ENCODE measurements at places on chromosomes 13 and 19. TPM values are rescaled to one million over a fixed set of nuclear protein-coding genes. Genes with fewer than 3 reads are reported as not detected.

Gene ADGRE2
- total RNA-seq: 1.2 TPM

Gene MED26
- 24.1 TPM for total RNA-seq

Gene OR7D2
- 0.57 TPM for total RNA-seq

Gene SLITRK6
- not detected for total RNA-seq

Gene AZU1
- total RNA-seq: not detected

Gene BCAM
- total RNA-seq: not detected

Gene ZFR2
- total RNA-seq: 0.11 TPM

Gene CPAMD8
- total RNA-seq: 0.19 TPM

Gene NOTCH3
- not detected for total RNA-seq

Gene FCAR
- not detected for total RNA-seq

Gene ICAM3
- total RNA-seq: 143 TPM

Gene LCP1
- 1,053 TPM for total RNA-seq

Gene LRCH1
- 17.5 TPM for total RNA-seq

Gene PALM
- 0.66 TPM for total RNA-seq

Gene STK11
- total RNA-seq: 73.1 TPM

Gene CFD
- 4.9 TPM for total RNA-seq

Gene STAP2
- total RNA-seq: 17.4 TPM

Gene ZNF560
- total RNA-seq: not detected

Gene SERTM1
- total RNA-seq: not detected

Gene WASF3
- 0.41 TPM for total RNA-seq

Gene RFPL4AL1
- total RNA-seq: not detected

Gene TEX26
- not detected for total RNA-seq

Gene ZNF136
- 10.8 TPM for total RNA-seq

Gene TNNI3
- total RNA-seq: not detected

Gene FAM83E
- 9.1 TPM for total RNA-seq

Gene SIGLEC5
- not detected for total RNA-seq

Gene OR4F17
- total RNA-seq: not detected

Gene ZNF135
- 0.58 TPM for total RNA-seq

Gene FBXO27
- not detected for total RNA-seq

Gene MYH14
- not detected for total RNA-seq

Gene NLRP9
- not detected for total RNA-seq

Gene ZNF836
- 11.8 TPM for total RNA-seq

Gene KLK10
- total RNA-seq: not detected

Gene DLL3
- total RNA-seq: 0.97 TPM

Gene ZNF844
- total RNA-seq: 1.6 TPM

Gene COPE
- total RNA-seq: 190 TPM

Gene RFPL4A
- not detected for total RNA-seq

Gene MUC16
- not detected for total RNA-seq

Gene CEP89
- 21.3 TPM for total RNA-seq

Gene IGFL2
- 1.0 TPM for total RNA-seq

Gene ZNF547
- total RNA-seq: 2.7 TPM

Gene BCL2L12
- total RNA-seq: 93.4 TPM

Gene TIMM29
- total RNA-seq: 24.1 TPM

Gene ZNF845
- 4.7 TPM for total RNA-seq

Gene ACP7
- not detected for total RNA-seq

Gene UPK1A
- total RNA-seq: 4.4 TPM

Gene PRR22
- 1.8 TPM for total RNA-seq

Gene MYADM
- total RNA-seq: 33.1 TPM

Gene SIGLEC8
- not detected for total RNA-seq

Gene ATP8B3
- 11.7 TPM for total RNA-seq

Gene KCNRG
- total RNA-seq: 0.31 TPM

Gene PGLYRP2
- 0.29 TPM for total RNA-seq

Gene IGLON5
- total RNA-seq: 0.16 TPM

Gene ACP5
- total RNA-seq: 30.0 TPM

Gene PDE4C
- 0.12 TPM for total RNA-seq

Gene HTR2A
- total RNA-seq: not detected

Gene FSD1
- 38.0 TPM for total RNA-seq

Gene MLLT1
- total RNA-seq: 48.2 TPM

Gene PSG3
- total RNA-seq: not detected
